Left forelimb (tissue), 1 donor: ENCODE measurements at places on chromosomes 3 and 15.
A peak's percentile ranks its signal among the peaks of the same experiment; 100 is the strongest.

GRCh38 chr3:156530980-156531379 lies 23.9 kb downstream of the SSR3 start:
- DNase-seq: no peak

- DNase-seq: no peak
These were observed 3.5 kb downstream of the PLOD2 start for GRCh38 chr3:146157325-146158060.

GRCh38 chr15:91075739-91076138 lies 24.3 kb upstream of the SV2B start:
- DNase-seq: no peak

GRCh38 chr3:123310186-123310585 lies 108.4 kb downstream of the SEC22A start:
- DNase-seq: no peak

DNA sequence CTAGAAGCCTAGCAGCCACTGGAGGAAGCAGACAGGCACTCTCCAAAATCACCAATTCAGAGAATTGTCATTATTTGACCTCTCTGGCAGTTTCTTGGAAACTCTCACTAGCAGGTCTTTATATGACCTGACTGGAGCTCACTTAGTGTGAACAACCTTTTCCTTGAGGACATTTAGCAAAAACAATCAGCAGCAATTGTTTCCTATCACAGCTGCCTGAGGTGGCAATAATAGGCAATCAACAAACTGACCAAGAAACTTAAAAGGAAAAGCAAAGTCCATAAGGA lies 162.4 kb upstream of the STT3B start:
- DNase-seq: no peak

DNA sequence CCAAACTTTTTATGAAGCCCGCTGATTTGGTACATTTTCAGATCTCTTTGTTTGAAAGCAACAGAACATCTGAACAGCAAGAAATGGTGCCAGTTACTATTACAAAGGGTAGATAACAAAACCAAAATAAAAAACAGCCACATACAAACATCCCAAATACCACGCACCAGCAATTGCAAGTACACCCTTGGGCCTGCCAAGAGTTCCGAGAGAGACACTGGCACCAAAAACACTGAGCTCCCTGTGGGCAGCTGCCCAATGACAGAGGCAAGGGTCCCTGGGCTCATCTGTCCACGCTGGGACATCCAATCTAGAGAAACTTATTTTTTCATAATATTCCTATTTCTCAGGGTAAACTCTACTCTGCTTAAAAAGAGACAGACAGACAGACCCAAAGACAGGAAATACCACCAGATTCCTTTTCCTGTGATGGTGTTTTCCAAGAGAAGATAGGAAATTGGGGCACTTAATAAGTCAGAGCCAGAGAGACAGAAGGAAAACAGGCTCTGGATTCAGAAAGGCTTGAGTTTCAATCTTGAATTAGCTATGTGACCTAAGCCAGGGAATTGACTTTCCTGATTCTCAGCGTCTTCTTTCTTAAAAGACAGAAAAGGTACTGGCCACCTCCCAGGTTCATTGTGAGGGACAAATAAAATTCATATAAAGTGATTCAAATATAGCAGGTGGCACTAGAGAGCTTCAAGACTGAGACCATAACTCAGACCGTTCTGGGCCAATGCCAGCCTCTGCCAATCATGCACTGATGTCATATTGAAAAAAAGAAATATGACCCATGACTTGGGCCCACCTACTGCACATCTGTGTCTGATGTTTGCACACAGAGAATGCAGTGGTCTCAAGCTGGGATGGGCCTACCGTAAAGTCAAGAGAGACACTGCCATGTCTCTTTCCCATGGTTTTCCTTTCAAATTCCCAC lies 61.3 kb downstream of the FOXP1 start:
- DNase-seq: no peak

DNA sequence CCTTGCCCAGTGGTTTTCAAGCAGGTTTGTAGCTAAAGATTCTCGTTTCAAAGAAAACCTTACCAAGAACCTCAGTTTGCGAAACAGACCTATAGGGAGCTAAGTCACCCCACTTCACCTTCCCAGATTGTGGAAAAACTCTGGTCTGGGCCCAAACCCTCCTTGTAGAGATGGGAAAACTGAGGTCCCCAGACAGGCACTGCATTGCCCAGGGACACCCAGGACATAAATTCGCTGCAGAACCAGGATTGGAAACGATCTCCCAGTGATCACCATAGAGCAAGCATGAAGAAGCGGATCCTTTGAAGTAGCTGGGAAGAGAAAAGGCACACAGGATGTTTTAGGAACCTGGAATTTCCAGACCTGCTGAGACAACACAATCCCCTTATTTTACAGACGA lies 85.6 kb upstream of the PIAS1 start:
- DNase-seq: no peak

GRCh38 chr3:30943206-30943605 lies 48.7 kb upstream of the GADL1 start:
- DNase-seq: no peak

DNA sequence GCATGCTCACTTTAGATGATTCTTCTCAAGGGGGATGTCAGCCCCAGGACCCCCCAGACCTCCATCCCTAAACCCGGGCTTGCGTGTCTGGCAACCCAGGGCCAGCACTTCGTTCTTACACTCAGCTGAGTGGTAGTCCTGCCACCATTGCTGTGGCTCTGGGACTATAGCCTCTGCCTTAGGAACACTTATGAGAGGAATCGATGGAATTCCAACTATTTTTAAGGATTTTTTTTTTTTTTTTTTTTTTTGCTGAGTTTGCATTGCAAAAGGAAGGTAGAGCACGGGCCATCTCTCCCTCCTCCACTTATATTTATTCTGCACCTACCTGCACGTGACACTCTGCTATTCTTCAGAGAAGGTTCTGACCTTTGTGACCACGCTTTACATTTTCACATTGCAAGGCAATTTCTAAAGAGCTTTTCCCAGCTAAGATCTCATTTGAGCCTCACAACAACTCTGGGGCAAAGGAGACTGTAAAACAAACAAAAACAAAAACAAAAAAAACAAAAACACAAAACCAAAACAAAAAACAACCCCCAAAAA lies 113.9 kb downstream of the LPP start:
- no peak for DNase-seq

DNA sequence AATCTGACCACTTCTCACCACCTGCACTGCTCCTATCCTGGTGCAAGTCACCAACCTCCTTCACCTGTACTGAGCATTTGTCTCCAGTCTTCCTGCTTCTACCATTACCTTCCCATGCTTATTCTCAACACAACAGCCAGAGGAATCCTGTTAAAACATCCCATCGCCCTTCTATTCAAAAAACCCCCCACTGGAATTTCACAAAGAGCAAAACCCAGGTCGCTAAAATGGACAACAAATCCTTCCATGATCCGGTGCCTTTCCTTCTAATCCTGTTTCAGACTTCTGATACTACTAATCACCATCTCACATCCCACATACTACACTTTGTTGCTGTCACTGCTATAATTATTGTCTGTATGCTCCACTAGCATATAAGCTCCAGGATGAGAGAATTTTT lies 85.2 kb downstream of the ERC2 start:
- no peak for DNase-seq

DNA sequence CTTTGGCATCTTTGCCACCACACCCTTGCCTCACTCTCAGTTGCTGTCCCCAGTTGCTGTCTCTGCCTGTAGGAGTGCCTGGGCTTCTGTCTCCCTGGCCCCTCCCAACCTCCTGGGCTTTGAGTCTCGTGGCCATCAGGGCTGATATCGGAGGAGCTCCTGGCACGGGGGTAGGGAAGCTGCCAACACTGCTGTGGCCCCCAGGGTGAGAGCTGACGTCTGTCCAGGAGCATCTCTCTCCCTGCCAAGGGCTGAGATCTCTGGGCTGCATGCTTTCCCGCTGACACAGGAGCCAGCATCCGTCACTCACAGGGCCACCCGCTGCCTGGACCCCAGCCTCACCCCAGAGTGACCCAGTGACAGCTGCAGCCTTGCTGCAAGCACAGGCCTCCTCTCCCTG lies 47.4 kb downstream of the EXOG start:
- no peak for DNase-seq

DNA sequence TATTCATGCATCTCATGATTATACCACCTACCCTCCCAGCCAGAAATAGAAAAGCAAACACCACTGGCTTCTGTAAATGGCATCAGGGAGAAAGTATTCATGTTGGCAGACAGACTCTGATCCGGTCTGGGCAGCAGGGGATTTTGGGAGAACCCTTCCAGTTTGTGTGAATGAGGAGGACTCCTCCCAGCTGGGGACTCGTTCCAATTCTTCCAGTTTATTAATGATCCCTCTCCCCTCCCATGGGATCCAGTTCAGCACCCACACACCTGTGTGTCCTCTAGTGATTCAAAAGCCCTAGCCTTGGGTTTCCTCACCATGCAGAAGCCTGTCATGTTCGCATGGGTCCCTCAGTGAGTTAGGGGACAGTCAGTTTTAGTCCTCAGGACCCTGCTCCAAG lies 110.9 kb downstream of the IQSEC1 start:
- DNase-seq: no peak

GRCh38 chr3:52433996-52434479 lies 10.9 kb downstream of the SEMA3G start:
- no peak for DNase-seq

- no peak for DNase-seq
These were observed 2.9 kb downstream of the SLC12A6 start for GRCh38 chr15:34334672-34335071.

DNA sequence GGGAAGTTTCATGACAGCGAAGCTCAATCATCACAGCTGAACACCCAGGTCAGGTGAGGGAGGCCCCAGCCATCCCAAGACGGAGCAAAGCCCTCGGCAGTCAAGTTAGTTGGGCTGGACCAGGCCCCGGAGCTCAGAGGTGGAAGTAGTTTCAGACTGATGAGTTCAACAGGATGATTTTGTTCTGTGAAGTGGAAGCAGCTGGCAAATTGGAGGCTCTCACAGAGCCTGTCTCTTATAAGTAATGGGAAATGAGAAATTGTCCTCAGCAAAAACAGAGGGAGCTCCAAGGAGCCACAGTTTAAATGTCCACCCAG lies 245.1 kb downstream of the XXYLT1 start:
- peak; percentile 41 for DNase-seq

- DNase-seq: no peak
These were observed 30.3 kb downstream of the IL12A start for GRCh38 chr3:160018959-160019358.

DNA sequence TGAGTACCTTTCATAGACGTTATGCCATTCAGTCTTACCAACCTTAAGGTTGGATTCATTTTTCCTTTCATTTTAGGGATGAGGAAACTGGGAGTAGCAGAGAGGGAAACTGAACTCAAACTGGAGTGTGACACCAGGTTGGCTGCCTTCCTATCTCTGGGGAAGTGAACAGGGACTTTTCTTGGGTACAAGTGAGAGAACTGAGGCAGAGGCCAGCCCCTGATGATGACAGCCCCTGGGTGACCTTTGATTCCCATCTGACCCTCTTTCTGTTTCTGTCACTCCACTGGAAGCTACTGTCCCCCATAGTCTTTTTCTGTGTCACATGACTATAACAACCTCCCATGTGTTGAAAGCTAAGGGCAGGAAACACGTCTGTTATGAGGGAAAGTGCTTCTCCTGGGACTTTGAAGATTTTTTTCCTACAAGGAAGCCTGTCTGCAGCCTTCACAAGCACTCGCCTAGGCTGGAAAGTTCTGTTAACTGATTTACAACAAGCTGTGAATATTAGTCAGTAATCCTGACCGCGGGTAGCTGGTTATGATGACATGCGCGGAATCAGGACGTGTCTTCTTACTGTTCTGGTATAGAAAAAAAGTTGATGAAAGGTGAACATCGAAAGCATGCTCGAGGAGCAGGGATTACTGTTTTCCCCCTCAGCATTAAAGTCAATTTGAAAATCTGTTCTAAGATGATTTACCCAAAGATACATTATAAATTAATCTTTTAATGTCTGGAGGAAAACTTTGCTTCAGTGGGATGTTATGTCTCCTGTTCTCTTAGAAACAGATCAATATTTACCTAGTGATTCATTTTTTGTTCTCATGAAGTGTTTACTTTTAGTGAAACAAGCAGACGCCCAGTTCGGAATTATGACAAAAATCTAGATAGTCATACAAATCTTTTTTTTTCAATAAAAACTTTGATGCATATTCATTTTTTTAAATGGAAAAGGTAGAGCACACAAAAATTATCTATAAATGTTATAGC lies 31.5 kb downstream of the ABHD2 start:
- DNase-seq: no peak

- DNase-seq: peak; percentile 53
These were observed 40.4 kb upstream of the RAB6B start for GRCh38 chr3:133935843-133936769.

DNA sequence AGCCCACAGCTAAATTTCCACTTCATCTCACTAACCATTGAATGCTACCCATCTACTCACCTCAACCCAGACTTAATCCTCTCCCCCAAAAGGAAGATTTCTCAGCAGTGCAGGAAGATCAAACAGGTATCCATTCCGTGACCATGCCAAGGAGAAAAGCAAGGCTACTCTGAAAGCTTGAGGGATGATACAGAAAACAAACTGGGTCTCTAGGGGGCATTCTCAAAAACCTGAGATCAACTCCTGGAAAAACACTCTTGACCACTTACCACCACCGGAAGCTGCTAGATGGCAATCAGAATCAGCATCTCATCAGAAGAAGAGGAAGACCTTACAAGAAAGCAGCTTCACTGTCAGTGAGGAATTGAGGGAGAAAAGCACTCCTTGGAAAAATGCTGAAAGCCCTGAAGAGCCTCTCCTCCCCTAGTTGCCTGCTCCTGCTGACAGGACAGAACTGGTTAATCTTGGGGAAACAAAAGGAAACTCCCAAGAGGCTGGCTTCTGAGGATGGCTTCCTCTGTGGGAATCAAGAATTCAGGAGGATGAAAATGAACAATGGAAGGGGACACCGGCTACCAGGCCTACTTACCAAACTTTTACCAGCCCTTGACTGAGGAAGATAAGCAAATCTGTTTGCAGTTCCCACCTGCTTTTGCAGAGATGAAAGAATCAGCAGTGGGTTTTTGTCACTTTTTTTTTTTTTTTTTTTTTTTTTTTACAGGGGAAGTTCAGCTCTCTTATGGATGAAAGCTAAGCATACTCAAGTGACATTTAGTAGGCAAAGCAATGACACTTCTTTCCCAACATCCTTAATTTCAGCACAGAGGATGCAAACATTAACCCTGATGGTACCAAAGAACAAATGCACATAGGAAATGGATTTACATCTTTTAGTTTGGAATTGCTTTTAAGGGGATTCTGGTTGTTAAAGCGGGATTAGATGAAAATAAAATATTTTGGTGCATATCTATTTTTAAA lies at the start of gene ATP8B4:
Gene ATP8B4 (minus strand): TSS at position 171 of the 978 bp plus-strand sequence. CDS start 12,267 bp downstream, outside the sequence.
- DNase-seq: no peak

GRCh38 chr3:188476935-188477334 lies 323.0 kb downstream of the LPP start:
- no peak for DNase-seq

- DNase-seq: no peak
These were observed 31.0 kb upstream of the CAV3 start for GRCh38 chr3:8702560-8702959.
